ENCODE measurements at places on chromosomes 7 and 10.

GRCh38 chr10:63164166-63164623 is 31.1 kb downstream of the NRBF2 start:
- DNase-seq = no peak

DNA sequence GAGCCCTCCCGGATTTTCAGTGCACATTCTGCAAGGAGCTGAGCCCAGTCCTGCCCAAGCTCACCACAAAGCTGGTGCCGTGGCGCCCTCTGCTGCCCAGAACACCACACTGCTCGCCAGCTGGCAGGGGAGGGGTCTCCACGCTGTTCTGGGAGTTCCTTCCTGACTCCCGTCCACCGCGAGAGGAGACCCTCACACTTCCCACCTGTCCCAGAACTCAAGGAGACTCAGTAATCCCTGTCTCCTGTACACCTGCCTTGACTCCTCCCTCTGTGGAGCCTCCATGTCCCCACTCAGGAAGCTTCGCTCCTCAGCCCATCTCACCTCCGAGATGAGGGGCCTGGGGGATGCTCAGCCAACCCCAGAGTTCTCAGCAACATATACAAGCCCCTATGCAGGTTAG is 11.3 kb downstream of the C10orf105 start:
- DNase-seq = peak; percentile 43

DNA sequence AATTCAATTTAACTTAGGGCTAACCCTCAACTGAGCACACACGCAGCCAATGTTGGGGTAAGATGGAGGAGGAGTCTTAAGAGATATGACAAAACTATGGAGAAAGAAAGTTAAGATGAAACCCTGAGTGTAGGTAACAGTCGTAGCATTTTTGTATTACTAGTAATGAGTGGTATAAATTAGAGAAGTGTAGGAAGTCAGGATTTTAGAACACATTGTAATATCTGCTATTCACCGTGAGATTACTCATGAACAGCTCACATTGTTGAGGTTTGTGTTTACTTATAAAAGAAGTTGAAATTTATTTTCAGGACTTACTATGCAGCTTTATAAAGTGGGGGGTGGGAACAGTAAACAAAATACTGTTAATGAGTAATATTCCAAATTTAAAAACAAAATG is 107.2 kb downstream of the ARHGAP21 start:
- DNase-seq = no peak

- DNase-seq = no peak
These were observed 66.2 kb downstream of the SORCS1 start for GRCh38 chr10:107098326-107098725.

DNA sequence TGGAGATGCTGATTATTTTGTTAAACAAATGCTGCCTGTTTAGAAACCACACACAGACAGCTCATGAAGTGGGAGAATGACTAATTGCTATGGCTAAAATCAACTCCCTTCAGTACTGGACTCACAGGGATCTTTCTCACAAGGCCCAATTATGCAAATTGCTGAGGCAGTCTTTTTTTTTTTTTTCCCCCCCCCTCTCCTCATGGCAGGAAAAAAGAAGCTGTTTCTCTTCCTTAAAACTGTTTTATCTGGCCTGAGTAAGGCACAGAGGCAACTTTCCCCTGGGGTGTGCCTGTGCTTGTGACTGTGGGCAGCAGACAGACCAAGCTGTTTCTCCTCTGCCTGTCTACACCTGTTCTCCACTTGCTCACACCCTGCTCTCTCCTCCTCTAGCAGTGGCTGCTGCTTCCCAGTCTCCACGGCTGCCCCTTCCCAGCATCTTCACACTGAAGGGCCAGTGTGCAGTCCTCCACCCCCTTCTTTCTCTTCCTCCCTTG is 65.4 kb upstream of the STEAP1B start:
- no peak for DNase-seq

DNA sequence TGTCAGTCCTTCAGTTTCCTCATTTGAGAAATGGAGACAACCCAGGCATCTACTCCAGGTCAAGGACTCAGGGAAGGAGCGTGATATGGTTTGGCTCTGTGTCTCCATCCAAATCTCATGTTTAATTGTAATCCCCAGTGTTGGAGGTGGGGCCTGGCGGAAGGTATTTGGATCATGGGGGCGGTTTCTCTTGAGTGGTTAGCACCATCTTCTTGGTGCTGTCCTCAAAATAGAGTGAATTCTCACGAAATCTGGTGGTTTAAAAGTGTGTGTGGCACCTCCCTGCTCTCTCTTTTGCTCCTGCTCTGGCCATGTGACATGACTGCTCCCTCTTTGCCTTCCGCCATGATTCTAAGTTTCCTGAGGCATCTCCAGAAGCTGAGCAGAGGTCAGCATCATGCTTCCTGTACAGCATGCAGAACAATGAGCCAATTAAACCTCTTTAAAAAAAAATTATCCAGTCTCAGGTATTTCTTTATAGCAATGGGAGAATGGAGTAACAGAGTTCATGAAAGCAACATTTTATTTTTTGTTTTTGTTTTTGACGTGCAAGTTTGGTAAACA is 30.0 kb downstream of the ARHGAP22 start:
- DNase-seq = no peak

DNA sequence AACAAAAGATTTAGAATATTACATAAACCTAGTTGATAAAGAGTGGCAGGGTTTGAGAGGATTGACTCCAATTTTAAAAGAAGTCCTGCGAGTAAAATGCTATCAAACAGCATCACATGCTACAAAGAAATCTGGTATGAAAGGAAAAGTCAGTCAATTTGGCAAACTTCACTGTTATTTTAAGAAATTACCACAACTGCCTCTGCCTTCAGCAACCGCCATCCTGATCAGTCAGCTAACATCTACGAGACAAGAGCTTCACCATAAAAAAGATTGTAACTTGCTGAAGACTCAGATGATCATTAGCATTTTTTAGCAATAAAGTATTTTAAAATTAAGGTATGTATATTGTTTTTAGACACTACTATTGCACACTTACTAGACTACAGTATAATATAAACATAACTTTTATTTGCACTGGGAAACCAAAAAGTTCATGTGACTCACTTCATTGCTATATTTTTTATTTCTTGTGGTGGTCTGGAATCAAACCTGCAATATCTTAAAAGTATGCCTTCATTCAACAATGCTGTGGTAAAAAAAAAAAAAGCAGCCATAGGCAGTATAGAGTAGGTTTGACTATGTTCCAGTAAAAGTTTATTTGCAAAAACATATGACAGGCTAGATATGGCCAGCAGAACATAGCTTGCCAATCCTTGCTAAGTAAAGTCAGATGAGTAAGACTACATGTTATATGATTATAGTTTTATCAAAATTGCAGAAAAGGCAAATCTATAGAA is 74.4 kb downstream of the GLCCI1 start:
- DNase-seq = no peak

DNA sequence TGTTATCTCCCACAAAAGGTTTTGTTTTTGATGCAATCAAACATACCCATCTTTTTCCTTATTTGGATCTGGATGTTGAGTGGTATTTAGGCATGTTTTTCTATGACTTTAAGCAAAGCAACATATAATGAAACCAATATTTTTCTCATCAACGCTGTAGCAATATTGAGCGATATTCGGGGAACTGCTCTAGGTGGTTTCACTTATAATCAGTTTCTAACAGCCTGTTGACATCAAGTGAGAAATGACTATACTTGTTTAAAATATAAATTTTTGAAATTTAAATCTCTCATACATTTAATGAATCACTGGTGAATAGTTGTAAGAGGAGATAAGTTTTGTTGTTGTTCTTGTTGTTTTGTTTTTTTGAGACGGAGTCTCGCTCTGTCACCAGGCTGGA is 52.8 kb upstream of the CCAR1 start:
- DNase-seq = no peak

DNA sequence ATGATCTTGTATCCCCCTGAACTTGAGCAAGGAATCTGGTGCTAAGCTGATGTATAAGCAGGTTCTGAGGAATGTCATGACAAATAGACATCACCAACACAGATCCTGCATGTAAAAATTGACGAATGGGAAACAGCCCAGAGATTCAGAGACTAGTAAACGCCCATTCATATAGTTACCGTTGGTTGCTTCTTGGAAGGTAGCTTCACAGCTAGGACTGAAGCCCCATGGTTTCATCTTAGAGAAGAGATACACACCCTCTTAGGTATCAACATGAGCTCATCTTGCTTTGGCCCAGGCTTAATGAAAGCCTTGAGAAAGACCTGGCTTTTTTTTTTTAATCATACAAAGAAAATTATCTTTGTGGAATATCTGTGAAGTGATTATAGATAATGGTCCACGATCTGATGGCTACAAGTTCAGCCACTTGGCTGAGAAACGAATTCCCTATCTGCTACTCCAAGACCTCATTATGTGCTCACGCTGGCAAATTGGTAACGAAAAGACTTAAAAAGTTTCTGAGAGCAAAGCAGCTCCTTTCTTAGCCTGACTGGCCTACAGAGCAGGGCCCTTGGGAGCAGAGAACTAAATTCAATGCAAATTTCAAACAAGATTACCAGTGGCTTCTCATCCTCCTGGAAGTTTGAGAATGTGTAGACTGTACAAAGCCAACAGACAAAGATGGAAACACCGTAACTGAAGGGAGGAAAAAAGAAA is 181.1 kb downstream of the NRP1 start:
- no peak for DNase-seq

GRCh38 chr10:13984647-13985155 is 346.0 kb downstream of the FRMD4A start:
- no peak for DNase-seq

GRCh38 chr7:94933256-94933990 is 26.0 kb downstream of the PPP1R9A start:
- no peak for DNase-seq

DNA sequence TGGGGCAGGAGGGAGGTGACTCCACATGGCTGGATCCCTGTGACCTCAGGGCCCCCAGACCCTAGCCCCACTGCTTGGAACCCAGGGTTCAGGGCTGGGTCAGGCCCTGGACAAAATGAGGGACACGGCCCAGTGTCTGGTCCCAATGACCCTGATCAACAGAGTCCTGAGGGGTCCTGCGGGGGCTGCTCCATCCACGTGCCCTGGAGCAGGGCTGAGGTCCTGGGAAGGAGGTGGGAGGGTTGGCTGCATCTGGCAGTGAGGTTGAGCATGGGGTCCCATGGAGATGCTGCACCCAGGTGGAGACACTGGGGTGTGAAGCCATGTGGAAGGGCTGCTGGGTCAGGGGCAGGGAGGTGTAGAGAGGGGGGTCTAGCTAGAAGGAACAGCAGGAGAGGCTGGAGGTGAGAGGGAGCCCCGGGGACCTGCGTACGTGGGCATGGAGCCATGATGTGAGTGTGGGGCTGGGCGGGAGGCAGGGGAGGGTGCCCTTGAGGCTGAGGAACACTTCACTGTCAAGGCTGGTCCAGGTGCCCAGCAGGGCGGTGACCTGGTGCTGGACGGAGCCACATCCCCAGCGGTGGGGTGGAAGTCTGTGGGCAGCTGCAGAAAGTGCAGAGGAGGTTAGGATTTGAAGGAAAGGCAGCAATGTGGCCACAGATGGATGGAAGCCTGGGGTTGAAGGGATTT is 604 bp downstream of the SCART1 start:
- DNase-seq = no peak

DNA sequence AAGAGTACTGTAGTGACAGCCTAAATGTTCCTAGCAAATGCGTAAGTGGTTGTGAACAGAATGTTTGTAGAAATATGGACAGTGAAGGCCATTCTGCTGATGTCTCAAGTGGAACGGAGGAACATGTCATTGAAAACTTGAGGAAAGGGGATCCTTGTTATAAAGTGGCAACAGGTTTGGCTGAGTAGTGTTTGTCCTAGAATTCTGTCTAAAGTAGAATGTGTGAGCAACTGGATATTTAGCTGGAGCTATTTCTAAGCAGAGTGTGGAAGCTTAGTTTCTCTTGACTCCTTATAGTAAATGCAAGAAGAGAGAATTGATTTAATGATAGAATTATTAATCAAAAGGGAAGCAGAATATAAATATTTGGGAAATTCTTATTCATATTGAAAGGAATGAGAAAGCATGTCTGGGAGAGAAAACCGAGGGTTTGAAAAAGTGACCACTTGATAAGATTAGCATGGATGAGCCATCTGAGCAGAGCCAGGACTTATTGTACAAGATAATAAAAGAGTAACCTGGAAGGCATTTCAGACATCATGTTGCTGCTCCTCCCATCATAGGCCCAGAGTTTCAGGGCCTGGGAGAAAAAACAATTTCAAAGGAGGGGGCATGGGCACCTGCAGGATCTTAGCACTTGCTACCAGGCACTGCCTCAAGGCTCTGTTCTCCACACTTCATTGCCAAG is 276.1 kb downstream of the BMPER start:
- no peak for DNase-seq

DNA sequence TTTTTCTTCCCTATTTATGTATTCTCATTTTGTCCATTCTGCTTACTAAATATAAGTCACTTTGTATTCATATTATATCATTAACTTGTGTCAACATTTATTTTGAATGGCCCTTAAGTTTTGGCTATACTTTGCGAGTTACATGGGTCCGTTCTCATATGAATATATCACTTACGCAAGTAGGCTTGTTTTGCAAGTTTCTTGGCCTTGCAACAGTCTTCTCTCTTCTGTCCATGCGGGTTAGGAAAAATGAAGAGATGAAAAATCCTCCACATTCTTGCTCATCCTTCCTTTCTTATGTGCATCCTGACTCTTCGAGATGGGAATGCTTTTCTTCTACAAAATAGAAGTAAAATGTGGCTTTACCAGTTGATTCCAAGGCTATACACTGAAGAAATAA is 82.8 kb downstream of the GPR158 start:
- no peak for DNase-seq

DNA sequence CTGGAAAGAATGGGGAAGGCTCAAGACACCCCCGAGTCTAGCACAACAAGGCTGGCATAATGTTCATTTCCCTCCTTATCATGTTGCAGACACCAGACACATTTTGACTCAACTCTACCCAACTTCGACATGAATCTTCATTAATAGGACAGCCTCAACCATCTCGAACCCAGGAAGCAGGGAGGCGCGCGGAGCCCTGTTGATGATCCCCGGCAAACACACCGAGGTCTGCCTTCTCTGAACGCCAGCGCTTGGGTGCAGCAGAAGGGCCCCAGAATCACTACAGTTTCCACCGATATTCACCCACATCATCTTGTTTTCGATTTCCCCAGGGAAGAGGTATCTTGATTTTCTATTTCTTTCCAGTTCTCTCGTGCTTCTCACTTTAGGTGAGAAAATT is 563.6 kb downstream of the TCERG1L start:
- DNase-seq = no peak

DNA sequence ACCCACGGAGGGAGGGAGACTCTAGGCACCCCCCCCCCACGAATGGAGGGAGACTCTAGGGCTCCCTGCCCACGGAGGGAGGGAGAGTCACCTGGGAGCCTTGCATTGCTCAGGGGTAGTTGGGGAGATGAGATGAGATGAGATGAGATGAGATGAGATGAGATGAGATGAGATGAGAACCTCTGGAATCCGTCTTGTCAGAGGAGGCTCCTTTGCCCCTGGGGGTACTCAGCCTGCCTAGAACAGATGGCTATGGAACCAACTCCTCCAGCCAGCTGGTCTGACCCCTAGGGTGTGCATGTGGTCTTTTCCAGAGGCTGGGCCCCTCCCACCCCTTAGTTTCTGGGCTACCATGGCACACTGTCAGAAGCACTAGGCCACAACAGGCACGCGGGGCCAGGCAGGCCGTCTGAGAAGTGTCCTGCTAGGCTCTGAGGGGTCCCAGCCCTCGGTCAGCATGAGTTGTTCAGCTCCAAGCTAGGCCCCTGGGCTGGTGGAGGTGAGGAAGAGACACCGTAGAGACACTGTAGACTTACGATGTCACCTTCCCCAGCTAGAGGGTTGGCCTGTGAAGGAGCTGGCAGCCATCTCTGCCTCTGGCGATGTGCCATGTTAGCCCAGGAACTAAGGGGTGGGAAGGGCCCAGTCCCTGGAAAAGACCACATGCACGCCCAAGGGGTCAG is 8.8 kb downstream of the TSPAN15 start:
- DNase-seq = no peak

GRCh38 chr7:33872870-33873269 is 32.5 kb upstream of the BMPER start:
- no peak for DNase-seq

GRCh38 chr7:130009848-130010688 is 41.1 kb downstream of the ZC3HC1 start:
- DNase-seq = no peak
